ENCODE measurements at places on chromosomes 2 and 18.

DNA sequence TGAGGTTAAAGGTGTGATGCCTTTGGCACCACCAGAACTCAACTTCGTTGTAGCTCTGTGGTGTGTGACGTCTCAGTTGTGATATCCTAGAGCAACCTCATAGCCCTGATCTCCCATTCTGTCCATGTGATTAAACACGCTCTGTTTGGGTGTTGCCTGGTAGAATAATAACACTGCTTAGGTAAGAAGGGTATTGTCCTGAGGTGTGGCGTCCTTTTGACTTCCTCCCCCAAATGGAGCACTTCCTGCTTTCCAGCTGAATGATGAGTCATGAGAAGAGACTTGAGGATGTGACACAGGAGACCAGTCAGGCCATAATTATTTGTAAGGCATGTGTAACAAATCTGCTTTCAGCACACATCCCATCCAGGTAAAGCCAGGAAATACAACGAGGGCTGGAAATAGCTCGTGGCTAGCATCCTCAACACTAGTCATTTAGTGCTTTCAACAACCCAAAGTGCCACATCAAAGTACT lies 100.7 kb downstream of the RAPGEF4 start:
- peak; percentile 56 for DNase-seq

GRCh38 chr18:32661486-32662299 lies 111.1 kb downstream of the KLHL14 start:
- DNase-seq = no peak

GRCh38 chr18:8765783-8766463 lies 60.6 kb downstream of the MTCL1 start:
- peak; percentile 57 for DNase-seq

DNA sequence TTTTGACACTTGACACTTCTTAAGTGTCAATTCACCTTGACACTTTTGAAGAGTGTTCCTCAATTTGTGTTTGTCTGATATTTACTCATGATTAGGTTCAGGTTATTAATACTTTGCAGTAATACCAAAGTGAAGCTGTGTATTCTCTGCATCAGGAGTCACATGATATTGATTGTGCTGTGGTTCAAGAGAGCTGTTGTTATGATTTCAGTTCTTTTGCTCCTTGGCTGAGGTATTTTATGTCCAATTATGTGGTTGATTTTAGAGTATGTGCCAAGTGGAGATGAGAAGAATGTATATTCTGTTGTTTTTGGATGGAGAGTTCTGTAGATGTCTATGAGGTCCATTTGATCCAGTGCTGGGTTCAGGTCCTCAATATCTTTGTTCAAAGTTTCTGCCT lies 17.2 kb downstream of the EHBP1 start:
- DNase-seq = no peak

DNA sequence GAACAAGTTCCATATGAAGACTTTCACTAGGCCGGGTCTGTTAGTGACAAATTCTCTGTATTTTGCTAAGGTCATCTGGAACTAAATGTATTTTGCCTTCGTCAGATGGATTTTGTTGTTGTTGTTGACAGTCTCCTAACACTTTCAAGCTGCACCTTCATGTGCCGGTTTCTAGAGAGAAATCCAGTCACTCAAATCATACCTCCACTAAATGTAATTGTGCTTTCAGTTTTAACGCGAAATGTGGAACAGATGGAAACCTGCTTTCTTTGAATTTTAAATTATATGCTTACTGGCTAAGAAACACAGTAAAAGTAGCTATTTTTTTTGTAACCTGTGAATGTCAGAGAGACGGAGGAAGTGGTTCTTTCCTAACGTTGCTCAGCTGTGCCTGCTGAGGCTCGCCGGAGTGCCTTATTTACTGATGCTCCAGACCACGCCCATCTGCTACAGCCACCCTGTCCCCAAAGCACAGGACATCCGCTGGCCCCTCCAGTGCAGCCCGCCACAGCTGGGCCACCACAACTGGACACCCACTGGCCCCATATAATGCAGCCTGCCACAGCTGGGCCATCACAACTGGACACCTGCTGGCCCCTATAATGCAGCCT lies 134.7 kb downstream of the PXDN start:
- no peak for DNase-seq

DNA sequence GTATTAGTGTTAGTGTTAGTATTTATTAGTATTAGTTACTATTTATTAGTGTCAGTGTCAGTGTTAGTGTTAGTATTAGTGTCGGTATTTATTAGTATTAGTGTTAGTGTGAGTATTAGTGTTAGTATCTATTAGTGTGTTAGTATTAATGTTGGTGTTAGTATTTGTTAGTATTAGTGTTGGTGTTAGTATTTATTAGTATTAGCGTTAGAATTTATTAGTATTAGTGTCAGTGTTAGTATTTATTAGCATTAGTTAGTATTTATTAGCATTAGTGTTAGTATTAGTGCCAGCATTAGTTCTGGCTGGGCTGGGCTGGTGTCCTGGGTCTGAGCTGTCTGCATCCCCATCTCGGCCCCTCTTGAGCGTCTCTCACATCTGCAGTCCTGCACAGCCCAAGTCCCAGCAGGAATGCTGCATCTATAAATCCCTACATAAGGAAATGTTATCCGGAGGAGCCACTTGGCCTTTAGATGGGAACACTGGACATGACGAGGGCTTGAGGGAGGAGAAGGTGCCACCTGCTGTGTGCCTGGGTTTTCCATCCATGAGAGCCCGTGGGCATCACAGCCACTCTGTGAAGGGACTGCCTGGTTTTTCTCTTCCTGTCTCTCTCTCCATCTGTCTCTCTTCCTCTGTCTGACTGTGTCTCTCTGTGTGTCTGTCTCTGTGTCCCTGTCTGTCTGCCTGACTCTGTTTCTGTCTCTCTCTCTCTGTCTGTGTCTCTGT lies 33.6 kb downstream of the TWIST2 start:
- no peak for DNase-seq

DNA sequence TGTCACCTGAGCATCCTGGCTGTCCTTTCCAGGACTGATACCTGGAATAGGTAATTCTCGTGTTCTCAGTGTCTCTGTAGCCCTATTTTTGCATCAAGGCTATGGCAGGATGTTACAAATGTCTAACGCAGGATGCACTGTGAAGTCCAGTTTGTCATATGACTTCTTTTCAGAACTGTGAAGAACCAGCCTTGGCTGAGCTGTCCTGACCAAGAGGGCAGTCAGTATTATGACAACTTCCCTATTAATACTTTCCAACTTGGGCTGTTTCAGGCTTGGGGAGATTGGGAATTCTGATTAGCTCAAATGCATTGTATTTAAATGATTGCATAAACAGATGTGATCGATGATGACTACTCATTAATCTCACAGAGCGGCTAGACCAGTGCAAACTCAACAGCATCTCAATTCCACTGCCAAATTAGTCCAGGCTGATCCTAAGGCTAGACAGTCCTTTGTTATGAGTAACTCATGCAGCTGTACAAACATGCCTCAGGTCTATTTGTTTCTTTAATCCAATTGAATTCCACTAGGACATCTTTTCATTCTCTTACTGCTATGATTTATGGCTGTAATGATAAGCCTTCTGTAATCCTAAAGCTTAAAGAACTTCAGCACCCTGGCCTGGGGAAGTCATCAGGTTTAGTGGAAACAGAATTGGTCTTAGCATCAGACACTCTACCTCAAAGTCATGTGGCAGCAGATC lies 331.6 kb downstream of the KCNS3 start:
- peak; percentile 79 for DNase-seq

GRCh38 chr2:1837458-1837857 lies 93.1 kb upstream of the PXDN start:
- DNase-seq = no peak

DNA sequence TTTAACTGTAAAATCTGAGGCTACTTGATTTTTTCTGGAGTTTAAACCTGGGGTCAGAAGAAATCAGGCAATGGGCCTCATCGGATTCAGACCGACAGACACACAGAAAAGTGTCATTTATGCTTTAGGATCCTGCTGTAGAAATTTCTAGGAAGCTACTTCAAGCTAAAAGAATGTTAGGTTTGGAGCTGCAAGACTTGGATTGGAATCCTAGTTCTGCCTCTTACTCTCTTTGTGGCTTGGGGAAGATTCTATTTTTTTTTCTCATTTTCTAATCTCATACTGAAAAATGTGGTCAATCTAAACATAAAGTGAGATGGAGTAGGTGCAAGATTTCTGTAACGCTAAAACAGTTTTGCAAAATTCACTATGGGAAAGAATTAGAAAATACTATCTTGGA lies 48.8 kb upstream of the KCNE4 start:
- no peak for DNase-seq

- DNase-seq = peak; percentile 23
Measured at GRCh38 chr2:181779288-181780021, 99.1 kb upstream of the NEUROD1 start.

DNA sequence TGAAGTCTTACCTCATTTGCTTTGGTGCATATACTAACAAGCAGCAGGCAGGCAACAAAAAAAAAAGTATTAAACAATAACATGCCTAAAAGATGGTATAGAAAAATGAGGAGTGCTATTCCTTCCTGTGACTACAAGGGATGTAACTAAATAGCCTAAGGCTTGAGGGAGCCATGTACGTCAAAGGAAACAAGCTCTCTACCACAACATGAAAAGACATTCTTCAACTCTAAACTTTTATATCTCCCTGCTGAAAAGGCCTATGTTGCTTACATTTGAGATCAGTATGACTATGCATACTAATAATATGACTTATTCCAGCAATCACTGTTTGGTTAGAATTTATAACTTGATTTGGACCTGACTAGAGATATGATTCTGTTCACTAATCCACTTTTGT lies 347.9 kb downstream of the ADCYAP1 start:
- DNase-seq = no peak

GRCh38 chr2:178819992-178820391 lies 12.8 kb upstream of the TTN start:
- DNase-seq = no peak

GRCh38 chr2:119679846-119680245 lies 845 bp downstream of the TMEM177 start:
- no peak for DNase-seq

- DNase-seq = no peak
Measured at GRCh38 chr2:129297430-129297829, 682.0 kb upstream of the RAB6C start.

- DNase-seq = no peak
Measured at GRCh38 chr2:102837626-102838198, 75.9 kb downstream of the TMEM182 start.

- DNase-seq = no peak
Measured at GRCh38 chr18:77061281-77061945, 71.2 kb downstream of the MBP start.

- DNase-seq = no peak
Measured at GRCh38 chr18:59063300-59063906, 76.3 kb upstream of the SEC11C start.

- no peak for DNase-seq
Measured at GRCh38 chr2:7438855-7439254, 521.6 kb downstream of the RNF144A start.

- DNase-seq = no peak
Measured at GRCh38 chr2:71581026-71581425, 127.7 kb downstream of the DYSF start.

DNA sequence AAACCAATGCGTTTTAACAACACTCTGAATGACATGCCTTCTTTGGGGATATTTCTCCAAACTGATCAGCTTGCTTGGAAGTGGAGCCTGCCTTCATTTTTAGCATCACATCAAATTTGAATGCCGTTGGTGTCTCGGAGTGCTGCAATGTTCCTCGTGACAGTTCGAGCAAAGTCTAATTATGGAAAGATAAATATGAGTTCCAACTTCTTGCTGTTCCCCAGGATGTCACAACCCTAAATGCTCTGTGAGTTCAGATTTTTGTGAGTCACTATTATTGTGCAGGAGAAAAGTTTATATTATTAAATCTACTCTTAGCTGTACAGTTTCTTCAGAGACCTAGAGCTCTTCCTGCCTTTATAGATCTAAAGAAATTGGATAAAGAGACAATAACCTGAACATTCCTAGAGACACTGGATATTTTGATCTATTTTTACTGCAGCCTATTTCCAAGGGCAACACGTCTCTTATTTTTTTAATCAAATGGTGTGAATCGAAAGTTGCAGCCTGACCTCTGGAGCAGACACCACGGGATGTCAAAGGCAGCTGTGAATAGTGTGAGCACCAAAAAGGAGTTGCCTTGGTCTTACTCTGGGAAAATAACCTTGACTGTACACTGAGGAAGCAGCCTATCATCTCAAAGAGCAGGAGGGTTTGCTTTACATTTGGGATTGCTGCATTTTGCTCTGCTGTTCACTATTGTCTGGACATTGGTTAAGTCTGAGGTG lies 330.1 kb downstream of the TDRD15 start:
- DNase-seq = no peak

DNA sequence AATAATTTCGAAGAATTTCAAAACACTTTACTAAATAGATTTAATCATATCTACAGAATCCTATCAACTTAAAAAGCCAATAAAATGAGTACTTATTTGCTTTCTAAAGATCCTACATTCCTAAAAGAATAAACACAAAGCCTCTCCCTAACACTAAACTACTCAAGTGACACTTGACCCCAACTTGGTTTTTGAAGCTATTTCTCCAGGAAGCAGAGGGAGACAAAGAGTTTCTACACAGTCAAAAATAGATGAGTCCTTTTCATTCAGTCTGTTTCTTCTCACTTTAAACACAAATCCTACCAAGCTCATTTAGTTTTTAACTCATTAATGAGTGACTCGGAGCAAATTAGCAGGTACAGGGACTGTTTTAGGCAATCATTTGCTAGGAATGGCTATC lies 2.1 kb downstream of the ATL2 start:
- DNase-seq = no peak

Data from foreskin fibroblast (primary cell).